H9 (cell line): ENCODE measurements at places on chromosomes 16 and 17. TPM values are rescaled to one million over a fixed set of nuclear protein-coding genes. Genes with fewer than 3 reads are reported as not detected.

GRCh38 chr17:7910711-7911110 lies 5.4 kb downstream of the RNF227 start:
- DNase-seq, result no peak

The CFAP52 gene
- not detected in 2 replicates for total RNA-seq

The KRT33A gene
- total RNA-seq, result not detected in 2 replicates

- no peak for DNase-seq
Measured at GRCh38 chr17:49680314-49680713, 2.4 kb upstream of the SPOP start.
